Stimulated activated CD8-positive, alpha-beta memory T cell treated with anti-CD3 and anti-CD28 coated beads, Interleukin-4, amount 100 ng/mL, for 1 hour (primary cell): ENCODE measurements at places on chromosomes 5 and 9.

DNA sequence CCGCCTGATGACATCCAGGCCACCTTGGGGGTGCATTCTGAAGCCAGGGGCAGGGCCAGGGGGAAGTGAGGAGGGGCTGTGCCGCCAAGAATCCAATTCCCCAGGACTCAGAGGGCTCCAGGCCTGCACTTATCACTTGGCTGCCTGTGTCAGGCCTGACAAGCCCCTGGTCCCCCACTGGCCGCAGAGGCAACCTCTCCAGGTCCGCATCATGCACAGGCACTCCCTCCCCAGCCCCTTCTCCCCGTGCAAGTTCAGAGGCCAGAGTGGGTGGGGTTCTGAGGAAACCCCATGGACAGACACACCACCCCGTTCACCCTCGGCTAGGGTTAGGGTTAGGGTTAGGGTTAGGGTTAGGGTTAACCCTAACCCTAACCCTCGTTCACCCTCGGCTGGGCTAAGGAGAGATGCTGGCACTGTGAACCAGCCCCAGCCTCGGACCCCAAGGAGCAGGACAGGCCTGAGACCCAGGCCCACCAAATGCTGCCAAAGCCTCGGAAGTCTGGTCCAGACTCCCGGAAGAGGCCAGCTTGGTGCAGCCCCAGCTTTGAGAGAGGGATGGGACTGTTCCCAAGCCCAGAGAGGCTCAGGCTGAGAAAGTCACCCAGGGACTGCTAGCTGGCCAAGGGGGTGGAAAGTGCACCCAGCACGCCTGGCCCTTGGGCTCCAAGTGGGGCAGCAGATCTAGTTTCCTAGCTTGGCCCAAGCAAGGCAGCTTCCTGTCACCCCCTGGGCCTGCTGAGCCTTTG lies 4.9 kb downstream of the LCN2 start:
- no peak for DNase-seq

DNA sequence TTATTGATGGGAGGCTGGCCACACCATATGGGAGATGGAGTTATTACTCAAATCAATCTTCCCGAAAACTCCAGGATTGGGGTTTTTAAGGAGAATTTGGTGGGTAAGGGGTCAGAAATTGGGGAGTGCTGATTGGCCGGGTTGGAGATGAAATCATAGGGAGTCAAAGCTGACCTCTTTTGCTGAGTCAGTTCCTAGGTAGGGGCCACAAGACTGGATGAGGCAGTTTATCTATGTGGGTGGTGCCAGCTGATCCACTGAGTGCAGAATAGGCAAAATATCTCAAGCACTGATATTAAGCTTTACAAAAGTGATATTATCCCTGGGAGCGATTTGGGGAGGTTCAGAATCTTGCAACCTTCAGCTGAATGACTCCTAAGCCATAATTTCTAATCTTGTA lies 75.7 kb upstream of the CLINT1 start:
- no peak for DNase-seq

DNA sequence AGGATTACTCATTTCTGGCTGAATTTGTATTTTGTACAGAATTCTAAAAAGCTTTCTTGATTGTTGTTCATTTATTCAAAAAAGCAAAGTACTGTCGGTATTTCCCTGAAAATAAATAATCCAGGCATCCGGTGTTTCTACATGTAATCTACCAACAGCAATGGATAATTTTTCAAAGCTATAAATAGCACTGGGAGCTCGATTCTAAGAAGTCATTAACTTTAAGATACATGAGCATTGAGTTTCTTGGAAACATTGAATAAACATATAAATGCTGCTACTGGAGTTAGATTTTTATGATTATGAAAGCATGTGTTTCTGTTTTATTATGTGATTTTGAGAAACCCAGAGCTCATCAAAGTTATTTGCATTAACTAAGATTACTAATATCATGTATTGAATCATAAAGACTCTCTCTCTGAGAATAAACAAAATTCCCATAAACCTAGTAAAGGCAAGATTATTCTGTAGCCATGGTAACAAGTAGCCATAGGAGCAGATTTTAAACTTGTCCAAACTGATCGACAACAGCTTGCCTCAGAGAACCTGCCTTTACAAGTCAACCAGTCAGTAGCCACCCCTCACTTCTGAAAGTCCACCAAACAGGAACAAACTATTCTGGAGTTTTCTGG lies 197.0 kb downstream of the DRD1 start:
- no peak for DNase-seq

GRCh38 chr5:137185193-137185592 lies 313.9 kb downstream of the SPOCK1 start:
- no peak for DNase-seq

- DNase-seq, result no peak
These were observed 4.9 kb downstream of the SELENOP start for GRCh38 chr5:42806701-42807262.

GRCh38 chr5:54443270-54443669 lies 12.2 kb upstream of the HSPB3 start:
- no peak for DNase-seq

GRCh38 chr9:111148052-111149017 lies 110.1 kb upstream of the LPAR1 start:
- DNase-seq, result no peak

- no peak for DNase-seq
These were observed 13.5 kb upstream of the RALGDS start for GRCh38 chr9:133134388-133135145.

DNA sequence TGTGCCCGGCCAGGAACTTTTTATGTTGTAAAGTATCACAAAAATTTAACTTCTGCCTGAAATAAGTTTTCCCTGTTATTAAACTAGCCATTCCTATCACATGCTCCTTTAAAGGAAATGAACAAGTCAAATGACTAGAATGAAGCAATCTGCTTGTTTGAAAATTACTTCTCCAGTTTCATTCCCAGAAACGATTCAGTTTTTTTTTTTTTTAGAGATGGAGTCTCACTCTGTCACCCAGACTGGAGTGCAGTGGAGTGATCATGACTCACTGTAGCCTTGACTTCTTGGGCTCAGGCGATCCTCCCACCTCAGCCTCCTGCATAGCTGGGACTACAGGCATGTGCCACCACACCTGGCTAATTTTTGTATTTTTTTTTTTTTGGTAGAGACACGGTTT lies 13.3 kb upstream of the GNG10 start:
- no peak for DNase-seq
